ENCODE measurements at places on chromosomes 7 and 10. TPM values are rescaled to one million over a fixed set of nuclear protein-coding genes. Genes with fewer than 3 reads are reported as not detected.

DNA sequence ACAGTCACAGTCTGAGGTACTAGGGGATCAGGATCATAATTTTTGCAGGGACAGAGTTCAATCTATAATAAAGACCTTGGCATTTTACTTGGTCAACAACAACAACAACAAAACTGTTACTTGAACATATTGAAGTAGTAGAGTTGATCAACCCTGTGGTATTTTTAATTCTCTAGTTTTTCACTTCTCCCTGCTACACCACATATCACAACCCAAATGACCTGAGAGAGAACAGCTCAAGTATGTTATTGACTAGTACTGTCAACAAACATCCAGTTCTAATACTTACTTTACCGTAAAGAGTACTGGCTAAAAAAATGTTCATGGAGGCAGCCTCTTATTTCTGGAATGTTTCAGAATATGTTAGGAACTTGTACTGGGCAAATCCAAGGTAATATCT lies 90.5 kb upstream of the FAM3C start:
- DNase-seq, result no peak

DNA sequence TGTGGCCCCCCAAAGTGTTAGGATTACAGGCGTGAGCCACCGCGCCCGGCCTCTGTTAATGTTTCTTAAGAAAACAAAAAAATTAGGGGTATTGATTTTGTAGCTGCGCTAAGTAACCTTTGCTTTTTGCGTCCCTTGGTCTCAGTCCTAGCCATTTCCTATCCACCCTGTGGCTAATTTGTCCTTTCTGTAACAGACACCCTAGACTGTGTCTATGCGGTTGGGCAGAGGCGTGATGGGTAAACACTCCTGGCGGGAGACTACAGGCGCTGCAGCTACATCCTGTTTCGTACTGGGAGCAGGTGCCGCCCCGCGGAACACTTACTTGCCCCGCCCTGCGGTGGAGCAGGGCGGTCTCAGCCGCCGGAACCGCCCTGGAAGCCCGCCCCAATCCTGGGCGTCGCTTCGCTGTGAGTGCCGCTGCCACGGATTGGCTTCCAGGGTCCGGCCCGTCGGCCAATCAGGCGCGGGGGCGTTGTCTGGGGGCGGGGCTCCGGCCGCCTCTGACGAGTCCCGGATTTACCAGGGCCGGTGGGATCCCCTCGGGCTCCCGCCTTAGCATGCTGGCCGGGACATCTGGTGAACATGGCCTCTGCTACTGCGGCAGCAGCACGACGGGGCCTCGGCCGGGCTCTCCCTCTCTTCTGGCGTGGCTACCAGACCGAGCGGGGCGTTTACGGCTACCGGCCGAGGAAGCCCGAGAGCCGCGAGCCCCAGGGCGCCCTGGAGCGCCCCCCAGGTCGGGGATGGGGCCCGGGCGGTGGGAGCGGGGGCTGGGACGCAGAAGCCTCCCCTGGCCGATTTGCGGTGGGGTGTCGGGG lies at the start of gene DHTKD1:
TSS of gene DHTKD1 (plus strand) at position 506 of the 821 bp plus-strand sequence. CDS start at position 586, 80 bp downstream.
- peak; percentile 99 for DNase-seq

GRCh38 chr10:119893074-119893473 lies 544 bp downstream of the SEC23IP start:
- no peak for DNase-seq

- DNase-seq, result no peak
These were observed 33.1 kb downstream of the CHST12 start for GRCh38 chr7:2436341-2437104.

GRCh38 chr10:72761498-72761897 lies 69.6 kb downstream of the MCU start:
- no peak for DNase-seq

DNA sequence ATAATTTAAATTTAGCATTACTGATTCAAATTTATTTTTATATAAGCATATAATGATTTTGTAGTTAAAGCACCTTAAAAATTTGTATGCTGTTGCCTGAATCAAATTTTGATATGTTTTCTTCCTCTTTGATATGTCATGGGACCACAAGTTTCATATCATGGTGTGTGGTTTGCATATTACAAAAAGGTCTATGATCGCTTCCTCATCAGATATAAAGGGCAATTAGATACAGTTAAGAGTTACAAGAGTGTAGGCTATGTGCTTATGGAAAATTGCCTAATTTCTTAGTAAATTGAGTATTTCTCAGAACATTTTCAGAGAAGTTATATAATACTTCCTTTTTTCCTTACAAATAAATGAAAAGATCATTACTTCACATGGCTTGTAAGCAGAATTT lies 22.2 kb downstream of the MRC1 start:
- no peak for DNase-seq

- no peak for DNase-seq
These were observed 1.0 kb downstream of the SRGN start for GRCh38 chr10:69088801-69089501.

GRCh38 chr7:156460858-156461627 lies 179.5 kb upstream of the RNF32 start:
- DNase-seq, result no peak

DNA sequence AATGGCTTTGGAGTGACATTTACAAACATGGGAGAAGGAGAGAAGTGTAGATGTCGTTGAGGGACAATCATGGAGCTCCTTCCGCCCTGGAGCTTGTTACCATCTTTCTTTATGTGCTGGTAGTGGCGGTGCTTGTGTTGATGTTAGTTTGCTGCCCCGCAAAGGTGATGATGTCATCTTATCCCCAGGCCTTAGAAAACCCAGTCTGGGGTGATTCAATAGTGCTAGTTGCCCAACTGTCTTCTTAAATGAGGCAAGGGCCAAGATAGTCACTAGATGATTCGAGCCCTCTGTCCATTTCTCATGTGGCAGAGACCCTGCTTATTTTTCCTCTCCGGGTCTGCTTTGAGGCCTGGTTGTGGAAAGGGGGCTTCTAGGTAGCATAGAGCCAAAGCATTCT lies 277.4 kb downstream of the CCSER2 start:
- DNase-seq, result no peak

- DNase-seq, result no peak
These were observed 31.2 kb downstream of the XPNPEP1 start for GRCh38 chr10:109892117-109892516.

GRCh38 chr10:122911889-122912484 lies 1.6 kb downstream of the FAM24A start:
- DNase-seq, result no peak

DNA sequence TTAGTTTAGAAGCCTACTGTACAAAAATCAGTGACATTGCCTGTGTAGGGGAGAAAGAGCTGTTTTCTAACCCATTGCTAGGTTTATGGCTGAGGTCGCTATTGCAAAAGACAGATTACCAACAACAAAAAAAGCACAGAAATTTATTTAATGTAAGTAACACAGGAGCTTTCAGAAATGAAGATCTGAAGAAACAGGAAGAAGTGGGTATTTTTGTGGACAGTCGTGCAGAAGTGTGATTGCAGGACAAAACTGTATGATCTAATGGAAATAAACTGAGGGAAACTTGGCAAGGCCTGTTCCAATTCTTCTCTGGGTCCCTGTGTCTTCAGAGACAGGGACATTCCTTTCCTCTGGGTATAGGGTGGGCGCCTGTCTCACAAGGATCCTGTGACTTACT lies 87.4 kb downstream of the APBB1IP start:
- DNase-seq, result no peak

- DNase-seq, result no peak
These were observed 64.9 kb downstream of the PAX2 start for GRCh38 chr10:100810091-100810834.

GRCh38 chr7:2760098-2760889 lies 72.3 kb downstream of the AMZ1 start:
- peak; percentile 51 for DNase-seq

GRCh38 chr7:100745184-100745583 lies 11.8 kb downstream of the ZAN start:
- DNase-seq, result peak; percentile 51

- no peak for DNase-seq
These were observed 308.4 kb upstream of the POM121L12 start for GRCh38 chr7:52726986-52727385.

Gene FAM13C
- 24.3 TPM for total RNA-seq

Gene RNF32
- 2.2 TPM for total RNA-seq

Gene AASS
- 19.3 TPM for total RNA-seq

Measured in occipital lobe (tissue), 3 donors.